ENCODE measurements at places on chromosomes 1 and 21.

GRCh38 chr1:36320767-36321118 is 2.7 kb downstream of the EVA1B start:
- DNase-seq = no peak

- DNase-seq = no peak
These were observed 4.4 kb downstream of the JTB start for GRCh38 chr1:153973071-153973470.

- no peak for DNase-seq
These were observed 50.3 kb downstream of the B3GALT5 start for GRCh38 chr21:39663066-39663465.

- no peak for DNase-seq
These were observed 70.4 kb upstream of the GREM2 start for GRCh38 chr1:240682166-240682858.

GRCh38 chr1:71019233-71019969 is 28.2 kb downstream of the PTGER3 start:
- DNase-seq = no peak

GRCh38 chr1:66274634-66275033 is 259.3 kb upstream of the SGIP1 start:
- DNase-seq = no peak

- DNase-seq = no peak
These were observed 65.4 kb downstream of the UBIAD1 start for GRCh38 chr1:11338284-11338924.

DNA sequence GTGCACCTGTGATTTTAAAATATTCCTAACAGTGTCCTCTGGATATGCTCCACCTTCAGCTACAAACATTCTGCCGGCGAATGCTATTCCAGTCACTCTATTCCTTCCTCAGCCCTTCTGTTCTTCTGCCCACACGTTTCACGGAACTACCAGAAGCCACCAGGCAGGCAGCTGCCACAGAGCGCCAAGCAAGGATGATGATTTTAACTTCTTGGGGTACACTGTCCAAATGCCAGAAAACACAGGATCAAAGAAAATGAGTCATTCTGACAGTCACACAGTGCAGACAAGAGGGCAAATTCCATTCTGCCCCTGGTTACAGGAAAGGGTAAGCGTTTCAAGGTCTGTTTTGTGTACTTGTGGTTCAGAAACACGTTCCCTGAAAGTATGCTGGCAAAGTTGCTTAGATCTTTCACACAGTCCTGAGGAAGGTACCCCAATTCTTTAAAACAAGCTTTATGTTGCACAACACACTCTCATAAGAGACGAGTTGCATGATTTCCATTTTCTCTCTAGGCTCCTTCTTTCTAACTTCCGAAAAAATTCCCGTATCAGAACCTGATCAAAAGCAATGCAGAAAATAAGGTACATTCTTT is 508.3 kb upstream of the PKN2 start:
- no peak for DNase-seq

- DNase-seq = no peak
These were observed 91.6 kb downstream of the GALNT2 start for GRCh38 chr1:230158415-230159291.

DNA sequence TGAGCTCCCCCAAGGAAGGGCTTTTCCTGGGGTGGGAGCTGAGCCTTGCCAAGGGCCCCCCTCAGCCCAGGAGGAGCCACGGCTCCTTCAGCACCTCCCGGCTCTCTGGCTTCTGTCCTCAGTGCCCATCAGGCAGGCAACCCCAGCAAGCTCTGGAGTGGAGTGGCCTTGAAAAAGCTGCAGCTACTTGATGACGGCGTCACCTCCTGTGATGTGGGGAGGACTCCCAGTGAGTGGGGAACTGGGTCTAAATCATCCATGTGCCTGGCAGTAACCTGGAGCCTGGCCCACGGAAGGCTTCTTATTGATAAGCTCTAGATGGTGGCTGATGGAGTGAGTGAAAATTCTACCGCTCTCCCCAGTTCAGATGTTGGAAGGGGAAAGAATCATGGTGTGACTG is 114.4 kb downstream of the TMEM53 start:
- no peak for DNase-seq

DNA sequence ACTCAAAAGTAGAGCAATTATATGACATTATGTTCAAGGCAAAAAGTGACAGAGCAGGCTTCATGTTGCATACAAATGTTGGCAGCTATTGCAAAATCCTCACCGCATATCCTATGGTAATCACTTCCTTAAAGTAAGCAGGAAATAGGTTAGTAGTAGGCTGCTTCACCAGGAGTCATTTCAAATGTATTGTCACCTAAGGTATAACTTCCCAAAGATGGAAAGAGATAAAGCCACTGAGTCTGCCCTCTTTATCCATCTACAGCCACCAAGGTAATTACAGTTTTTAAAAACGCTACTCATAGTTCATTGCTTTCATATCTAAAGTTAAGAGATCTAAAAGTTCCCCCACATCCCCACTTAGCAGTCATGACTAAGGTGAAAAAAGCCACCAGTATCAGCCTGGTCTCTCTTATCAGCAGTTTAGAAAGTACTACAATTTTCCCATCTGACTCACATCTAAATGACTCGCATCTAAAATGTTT is 31.6 kb upstream of the UBE2U start:
- DNase-seq = no peak

DNA sequence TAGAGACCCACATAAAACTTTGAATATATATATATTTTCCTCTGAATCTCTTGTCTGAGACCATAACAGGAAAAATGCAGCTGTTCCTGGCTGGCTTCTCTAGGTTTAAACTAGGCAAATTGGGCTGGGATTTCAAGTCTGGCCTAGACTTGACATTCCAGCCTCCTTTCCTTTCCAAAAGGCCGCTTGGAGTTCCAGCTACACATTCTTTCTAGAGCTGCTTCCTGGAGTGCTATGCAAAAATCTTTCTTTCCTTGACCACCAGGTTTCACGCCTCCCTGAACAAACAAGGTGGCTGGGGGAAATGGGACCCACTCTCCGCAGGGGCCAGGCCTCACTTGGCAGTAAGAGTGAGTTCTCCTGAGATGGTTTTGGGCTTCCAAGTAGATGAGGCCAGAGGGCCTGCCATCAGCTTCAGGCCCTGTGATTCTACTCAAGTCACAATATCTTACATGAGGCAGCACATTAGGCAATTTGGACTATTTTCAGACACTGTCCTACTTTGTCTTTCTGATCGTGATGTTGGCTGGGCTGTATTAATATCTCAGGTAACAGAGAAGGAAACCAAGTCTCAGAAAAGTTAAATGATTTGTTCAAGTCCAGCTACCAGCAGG is 102.4 kb downstream of the FAM78B start:
- DNase-seq = no peak
